CD4-positive, alpha-beta T cell treated with Interferon alpha-2 for 1 hour (primary cell): ENCODE measurements at places on chromosomes 4 and X.

- no peak for DNase-seq
These were observed 126.4 kb downstream of the KDR start for GRCh38 chr4:54999003-54999402.

- no peak for DNase-seq
These were observed 34.0 kb upstream of the MAGEB2 start for GRCh38 chrX:30181353-30181752.

DNA sequence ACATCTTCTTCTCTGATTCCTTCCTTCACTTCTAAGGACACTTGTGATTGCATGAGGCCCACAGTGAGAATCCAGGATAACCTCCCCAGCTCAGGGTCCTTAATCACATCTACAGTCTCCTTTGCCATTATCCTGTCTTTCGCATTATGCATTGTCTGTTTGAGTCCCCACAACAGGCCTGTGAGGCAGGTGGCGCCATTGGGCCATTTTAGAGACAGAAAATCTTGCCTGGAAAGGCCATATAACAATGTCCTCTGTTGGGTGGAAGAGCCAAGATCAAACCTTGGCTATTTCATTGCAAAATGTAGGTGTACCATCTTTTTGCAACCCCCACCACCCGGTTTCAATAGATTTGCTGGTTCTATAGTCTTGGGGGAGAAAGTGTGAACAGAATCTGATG lies 11.8 kb upstream of the DCUN1D4 start:
- peak; percentile 71 for DNase-seq

GRCh38 chr4:104022226-104022625 lies 302.4 kb upstream of the TACR3 start:
- no peak for DNase-seq

DNA sequence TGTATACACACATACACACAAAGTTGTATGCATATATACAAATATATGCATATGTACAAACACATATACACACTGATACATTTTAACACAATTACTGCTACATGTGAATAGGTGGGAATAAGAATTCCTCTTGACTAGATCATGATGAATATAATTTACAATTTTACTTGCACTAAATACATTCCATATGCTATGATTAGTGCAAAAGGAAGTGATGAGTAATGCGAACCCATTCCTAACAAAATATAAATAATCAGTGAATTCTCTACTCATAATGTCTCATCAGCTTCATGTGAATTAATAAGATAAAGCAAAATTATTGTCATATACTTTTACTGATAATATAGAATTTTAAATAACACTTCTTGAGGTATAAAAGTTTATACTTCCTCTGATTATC lies 1077.3 kb upstream of the PCDH10 start:
- no peak for DNase-seq

DNA sequence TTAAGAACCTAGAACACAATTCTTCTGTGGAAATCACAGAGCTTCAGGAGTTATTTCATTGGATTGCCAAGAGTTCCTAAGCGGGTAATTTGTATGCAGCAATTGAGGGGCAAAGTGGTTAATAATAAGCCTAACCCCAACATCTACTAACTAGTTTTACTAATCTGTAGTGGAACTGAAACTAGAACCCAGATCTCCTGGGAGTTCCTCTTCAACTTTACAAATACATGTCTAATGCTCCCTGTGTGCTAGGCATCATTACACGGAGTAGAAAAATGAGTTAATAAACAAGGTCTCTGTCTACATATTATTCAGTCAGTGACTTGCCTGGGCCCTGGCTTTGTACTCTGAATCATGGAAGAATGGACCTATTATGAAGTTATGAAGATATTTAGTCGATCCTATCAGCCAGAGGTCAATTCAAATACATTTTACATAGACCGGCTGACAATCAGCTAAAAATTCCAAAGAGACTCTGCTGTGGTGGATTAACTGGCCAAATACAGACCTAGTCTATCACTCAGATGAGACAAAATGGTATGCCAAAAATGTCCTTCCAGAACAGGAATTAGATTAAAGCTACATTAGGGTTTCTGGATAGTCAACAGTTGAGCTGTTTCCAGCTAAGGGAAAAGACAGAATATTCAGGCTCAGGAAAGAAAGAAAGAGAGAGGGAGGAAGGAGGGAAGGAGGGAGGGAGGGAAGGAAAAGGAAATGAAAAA lies 326.0 kb downstream of the FBXW7 start:
- no peak for DNase-seq

- DNase-seq = no peak
These were observed 99.5 kb downstream of the ADGRA3 start for GRCh38 chr4:22416403-22416802.

GRCh38 chrX:12866451-12867377 lies at the start of gene TLR7:
TSS of gene TLR7 (plus strand) at chrX:12867072. CDS start at chrX:12867579, 507 bp downstream.
- no peak for DNase-seq

DNA sequence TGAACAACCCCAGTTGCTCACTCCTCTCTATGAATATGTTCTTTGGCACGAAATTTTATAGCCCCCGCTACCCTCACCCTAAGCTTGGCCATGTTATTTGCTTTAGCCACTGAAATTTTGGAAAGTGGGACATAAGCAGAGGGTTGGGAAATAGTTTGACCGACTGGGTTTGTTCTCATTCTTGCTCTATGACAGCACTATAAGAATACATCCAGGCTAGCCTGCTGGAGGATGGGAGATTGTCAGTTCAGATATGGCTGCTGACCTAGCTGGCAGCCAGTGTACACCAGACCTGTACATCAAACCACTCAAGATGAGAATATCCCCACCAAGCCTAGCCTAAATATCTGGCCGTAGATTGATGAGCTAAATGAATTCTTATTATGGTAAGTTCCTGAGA lies 298.1 kb downstream of the PDGFC start:
- no peak for DNase-seq

GRCh38 chr4:182809417-182810102 lies 107.6 kb downstream of the DCTD start:
- peak; percentile 27 for DNase-seq

GRCh38 chrX:103248553-103248952 lies 6.4 kb downstream of the TCEAL8 start:
- DNase-seq = no peak

- DNase-seq = no peak
These were observed 108.1 kb downstream of the UCHL1 start for GRCh38 chr4:41364876-41365275.

- no peak for DNase-seq
These were observed 951.7 kb upstream of the LCORL start for GRCh38 chr4:18973296-18973695.

DNA sequence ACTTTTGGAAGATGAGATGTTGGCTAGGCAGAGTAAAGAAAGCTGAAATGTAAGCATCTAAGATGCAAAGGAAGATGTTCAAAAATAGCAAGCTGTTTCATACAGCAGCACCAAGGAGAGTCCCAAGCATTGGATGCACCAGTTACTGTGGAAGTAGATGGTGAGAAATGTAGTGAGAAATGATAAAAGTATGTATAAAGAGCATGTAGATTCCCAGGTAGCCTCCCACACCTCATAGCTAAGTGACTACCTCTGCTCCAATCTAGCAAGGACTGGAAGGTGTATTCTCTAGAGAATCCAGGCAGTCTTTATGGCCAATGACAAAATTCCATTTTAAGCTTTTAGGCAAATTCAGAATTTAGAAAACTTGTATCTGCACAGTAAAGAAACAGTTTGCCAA lies 50.9 kb upstream of the C4orf54 start:
- no peak for DNase-seq

- DNase-seq = no peak
These were observed 332.9 kb upstream of the CPEB2 start for GRCh38 chr4:14669371-14669770.

GRCh38 chr4:80065601-80066000 lies 7.4 kb downstream of the ANTXR2 start:
- no peak for DNase-seq

- no peak for DNase-seq
These were observed 5.4 kb downstream of the CPE start for GRCh38 chr4:165384186-165384585.

GRCh38 chr4:162506253-162506652 lies 342.5 kb upstream of the FSTL5 start:
- DNase-seq = no peak

GRCh38 chrX:30781711-30782444 lies 107.2 kb downstream of the TAB3 start:
- no peak for DNase-seq

GRCh38 chrX:8868906-8869305 lies 67.7 kb upstream of the FAM9A start:
- no peak for DNase-seq

- no peak for DNase-seq
These were observed 64.0 kb upstream of the VCX2 start for GRCh38 chrX:8235026-8235425.

- no peak for DNase-seq
These were observed 146.5 kb downstream of the SH3BGRL start for GRCh38 chrX:81348388-81348787.

DNA sequence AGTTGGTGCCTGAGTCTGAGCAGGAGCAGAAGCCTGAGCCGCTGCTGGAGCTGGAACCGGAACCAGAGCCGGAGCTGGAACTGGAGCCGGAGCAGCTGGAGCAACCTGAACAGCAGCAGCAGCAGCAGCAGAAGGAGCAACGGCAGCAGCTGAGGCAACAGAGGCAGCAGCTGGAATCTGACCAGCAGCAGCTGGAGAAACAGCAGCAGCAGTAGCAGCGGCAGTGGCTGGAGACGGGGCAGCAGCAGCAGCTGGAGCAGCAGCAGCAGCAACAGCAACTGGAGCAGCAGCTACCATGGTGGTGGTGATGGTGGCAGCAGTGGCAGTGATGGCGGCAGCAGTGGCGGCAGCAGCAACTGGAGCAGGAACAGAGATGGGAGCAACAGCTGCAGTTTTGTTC lies 61.5 kb downstream of the AMOT start:
- DNase-seq = no peak

DNA sequence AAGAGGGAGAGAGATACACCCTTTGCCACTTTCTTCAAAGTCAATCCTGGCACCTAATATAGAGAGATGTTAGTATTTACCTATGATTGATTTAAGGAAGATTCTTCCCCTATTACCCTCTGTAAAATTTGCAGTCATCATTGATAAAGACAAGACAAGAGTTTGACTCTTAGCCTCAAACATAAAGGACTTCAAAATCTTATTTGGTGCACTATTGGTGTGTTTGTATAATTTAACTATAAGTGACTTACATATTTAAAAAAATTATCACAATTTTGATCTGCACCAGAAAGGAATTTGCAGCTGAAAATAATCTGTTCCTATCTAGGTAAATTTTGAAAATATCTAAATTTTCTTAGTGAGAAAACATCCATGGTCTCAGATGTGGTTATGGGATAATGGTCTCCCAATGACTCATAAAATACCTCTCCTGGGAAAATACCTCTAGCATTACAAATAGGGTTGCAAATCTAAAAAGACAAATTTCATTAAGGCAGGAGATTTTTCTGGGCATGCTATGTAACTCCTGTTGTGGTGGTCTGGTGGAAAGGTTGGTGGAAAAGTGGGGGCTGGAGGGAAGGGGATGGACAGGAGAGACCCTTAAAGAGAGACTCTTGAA lies 173.6 kb upstream of the MED14 start:
- no peak for DNase-seq

DNA sequence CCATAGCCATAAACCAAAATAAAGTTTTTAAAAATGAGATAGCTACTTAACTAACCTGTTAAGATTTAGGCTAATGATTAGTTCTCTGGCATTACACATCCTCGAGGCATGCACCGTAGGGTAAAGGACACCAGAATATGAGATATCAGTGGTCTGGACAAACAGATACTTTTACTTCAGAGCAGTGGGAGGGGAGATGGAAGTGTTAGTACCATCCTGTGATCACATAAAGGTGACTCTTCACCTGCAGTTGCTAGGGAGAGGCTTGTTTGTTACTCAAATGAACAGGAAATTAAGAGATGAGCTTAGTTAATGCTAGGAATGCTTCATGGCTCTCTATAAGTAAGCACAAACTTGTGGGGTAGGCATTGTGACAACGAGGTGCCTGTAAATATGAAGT lies 624.4 kb upstream of the MAGEB2 start:
- DNase-seq = no peak

DNA sequence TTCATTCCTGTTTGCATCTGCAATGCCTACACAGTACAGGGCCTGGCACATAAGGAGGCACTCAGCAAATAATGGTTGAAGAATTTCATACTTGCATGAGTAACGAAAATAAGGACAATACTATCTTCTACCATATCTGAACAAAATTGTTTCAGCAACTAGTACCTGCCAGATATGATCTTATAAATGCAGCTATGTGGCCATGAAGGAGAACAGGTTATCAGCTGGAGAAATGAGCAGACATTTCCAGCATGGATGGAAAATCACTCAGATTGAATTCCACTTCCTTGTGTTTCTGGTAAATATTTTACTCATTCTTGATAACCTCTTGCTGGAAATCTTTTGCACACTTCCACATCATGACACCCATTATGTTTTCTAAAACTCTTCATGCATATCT lies 204.0 kb downstream of the ADAMTS3 start:
- DNase-seq = no peak

GRCh38 chr4:6984612-6985425 lies 58.4 kb upstream of the TADA2B start:
- DNase-seq = no peak

GRCh38 chrX:129561453-129561852 lies 21.4 kb downstream of the OCRL start:
- no peak for DNase-seq

GRCh38 chr4:115396034-115396433 lies 282.6 kb upstream of the NDST4 start:
- DNase-seq = no peak

DNA sequence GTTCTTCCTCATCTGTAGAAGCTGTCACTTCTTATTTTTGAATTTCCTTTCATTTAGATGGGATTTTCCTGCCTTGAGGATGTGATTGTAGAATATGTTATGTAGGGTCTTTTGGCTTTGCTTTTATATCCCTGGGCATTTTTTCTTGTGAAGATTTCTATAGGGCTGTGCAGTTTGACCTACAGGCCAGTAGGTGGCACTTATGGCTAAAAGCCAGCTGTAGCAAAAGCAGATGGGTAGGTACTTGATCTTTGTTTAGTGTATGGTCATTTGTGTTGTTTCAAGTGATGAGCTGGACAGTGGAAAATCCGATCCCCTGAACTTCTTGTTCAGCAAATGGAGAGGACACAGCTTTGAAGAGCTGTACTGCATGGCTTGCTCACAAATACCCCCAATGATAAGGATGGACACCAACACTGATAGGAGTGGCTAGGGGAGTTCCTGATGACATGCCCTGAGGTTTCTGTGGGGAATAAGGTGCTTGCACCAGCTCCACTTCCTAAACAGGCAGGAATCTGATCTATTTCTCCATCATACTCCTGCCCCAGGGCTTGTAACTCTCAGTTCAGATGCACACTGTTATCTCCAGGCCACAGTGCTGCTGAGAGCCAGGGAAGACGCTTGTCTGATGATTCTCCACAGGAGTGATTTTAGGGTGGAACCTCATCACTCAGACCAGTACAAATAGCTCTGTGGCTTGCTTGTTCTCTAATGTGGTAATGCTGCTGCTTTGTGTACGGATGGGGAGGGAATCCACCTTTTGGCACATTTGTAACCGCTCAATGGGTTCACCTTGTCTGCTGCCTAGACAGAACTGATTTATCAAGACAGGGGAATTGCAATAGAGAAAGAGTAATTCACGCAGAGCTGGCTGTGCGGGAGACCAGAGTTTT lies 417.1 kb upstream of the MAGEB16 start:
- no peak for DNase-seq
